Kidney epithelial cell (primary cell): ENCODE measurements at places on chromosomes 12 and 14.

DNA sequence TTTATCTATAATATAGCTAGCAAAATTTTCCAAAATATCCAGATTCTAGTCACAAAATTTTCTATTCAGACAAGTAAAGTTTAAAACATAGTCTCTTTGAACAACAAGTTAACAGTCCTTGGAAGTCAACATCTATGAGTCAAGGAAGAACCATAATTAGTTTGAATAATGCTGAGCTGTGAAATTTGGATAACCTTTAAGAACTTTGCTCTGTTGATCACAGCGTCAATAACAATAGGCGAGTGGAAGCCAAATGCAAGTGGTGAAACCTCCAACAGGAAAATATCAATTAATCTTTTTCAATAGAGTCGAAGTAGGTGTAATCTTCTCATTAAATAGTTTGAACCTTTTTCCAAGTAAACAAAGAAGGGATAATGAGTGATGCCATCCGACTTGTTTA, 466.6 kb downstream of the FOXG1 start:
- no peak for DNase-seq

DNA sequence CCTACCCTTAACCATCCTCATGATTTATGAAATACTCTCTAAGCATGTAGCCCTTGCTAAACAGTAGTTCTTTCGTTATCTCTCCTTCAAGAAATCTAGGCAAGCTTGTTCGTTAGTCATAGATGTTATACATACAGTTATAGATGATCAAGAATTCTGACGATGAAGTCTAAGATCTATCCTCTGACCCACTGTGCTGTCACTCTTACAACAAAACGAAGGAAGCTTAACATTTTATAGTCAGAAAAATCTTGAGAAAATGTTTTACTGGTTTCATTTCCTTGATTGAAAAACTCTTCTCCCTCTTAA, 68.9 kb downstream of the SPPL3 start:
- no peak for DNase-seq

DNA sequence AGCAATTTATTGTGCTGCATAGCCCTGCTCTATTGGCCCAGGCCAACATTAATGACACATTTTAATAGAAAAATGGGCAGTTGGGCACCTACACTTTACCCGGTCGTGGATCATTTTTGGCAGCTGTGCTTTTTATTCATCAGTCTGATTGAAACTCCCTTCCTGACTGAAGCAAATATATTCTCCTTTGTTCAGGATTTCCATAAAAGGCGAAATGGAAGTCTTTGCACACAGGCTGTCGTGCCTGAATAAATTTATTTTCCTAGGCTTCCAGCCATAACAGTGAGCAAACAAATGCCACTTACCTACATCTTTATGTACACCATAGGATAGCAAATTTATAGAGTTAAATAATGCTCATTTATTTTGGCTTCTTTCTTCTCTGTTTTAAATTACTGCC, 480.7 kb upstream of the DCN start:
- no peak for DNase-seq

- no peak for DNase-seq
Measured at GRCh38 chr12:27762757-27763156, 17.3 kb upstream of the KLHL42 start.

- DNase-seq: peak; percentile 73
Measured at GRCh38 chr12:110039085-110039807, 9.1 kb downstream of the C12orf76 start.

GRCh38 chr14:101824339-101824727, 62.8 kb downstream of the PPP2R5C start:
- DNase-seq: no peak

DNA sequence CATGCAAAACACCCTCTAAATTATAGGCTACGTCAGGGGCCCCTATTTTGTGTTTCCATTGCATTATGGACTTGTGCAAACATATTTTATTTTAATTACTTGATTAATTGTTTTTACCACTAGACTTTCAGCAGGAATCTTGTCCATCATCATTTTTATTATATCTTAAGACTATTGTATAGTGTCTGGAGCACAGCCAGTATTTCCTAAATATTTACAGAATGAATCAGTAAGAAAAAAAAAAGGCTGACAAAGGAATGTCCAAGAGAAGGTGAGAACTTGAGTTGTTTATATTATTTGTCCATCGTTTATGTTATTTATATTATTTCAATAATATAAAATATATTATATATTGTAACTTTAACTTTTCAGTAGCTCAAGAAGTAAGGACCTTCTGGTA, 664.7 kb downstream of the SLC6A15 start:
- DNase-seq: no peak

- DNase-seq: no peak
Measured at GRCh38 chr14:36656687-36657398, 4.8 kb upstream of the PAX9 start.

DNA sequence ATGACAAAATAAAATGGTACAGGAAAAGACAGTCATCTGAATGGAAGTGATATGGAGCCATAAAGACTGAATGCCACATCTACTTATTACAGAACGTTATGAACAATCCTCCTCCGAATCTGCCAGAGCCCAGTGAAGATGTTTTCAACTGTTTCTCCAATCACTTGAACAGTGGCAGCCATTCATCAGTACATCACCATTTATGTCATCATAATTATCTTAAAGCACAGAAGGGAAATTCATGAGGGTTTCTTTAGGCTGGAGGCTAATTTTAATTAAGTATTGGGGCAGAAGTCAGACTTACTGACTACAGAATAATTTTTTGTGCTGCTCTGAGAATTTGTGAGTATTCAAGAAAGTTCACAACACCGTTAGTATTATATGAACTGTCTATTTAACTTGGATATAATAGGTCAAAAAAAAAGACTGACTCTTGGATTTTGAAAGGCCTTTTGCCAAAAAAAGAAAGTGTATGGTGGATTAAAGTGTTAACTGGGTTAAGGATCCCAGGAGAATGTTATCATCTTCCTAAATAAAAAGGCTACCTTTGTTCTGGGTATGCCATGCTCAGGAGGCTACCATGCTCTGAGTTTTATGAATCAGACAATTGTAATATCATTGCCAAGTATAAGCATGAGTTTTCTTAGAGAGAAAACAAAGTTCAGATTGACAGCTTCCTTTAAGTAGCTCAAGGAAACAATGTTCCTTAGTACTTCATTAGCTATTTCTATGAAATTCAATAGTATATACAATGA, 40.1 kb downstream of the PDZRN4 start:
- DNase-seq: no peak

DNA sequence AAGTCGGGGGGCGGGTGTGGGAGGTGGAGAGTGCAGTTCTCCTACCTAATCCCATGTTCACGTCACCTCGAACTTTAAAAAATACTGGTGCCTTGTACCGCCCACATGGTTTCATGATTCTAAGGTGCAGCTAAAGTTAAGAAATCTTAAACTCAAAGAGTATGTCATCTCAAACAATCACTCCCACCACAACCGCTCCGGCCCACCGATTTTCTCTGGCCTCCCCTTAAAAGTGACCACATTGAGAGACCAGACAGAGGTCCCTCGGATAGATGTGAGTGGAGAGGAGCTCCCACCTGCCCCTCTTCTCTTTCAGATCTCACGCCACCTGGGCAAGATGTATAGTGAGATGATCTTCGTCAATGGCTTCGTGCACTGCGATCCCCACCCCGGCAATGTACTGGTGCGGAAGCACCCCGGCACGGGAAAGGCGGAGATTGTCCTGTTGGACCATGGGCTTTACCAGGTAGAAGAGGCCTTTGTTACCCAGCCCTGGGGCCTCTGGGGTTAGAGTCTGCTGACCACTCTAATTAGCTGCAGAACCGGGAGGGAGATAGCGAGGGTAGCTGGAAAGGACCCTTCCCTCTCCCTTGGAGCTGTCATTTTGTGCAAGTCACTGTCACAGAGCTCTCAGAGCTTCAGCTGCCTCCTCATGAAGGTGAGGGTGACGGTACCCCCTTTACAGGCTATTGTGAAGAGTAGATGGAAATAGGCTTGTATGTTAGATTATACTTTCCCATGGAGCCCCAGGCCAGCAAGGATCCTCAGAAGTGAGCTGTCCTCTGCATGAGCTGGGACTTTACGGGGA, 124.4 kb downstream of the ADCK1 start:
- no peak for DNase-seq

GRCh38 chr12:94618995-94619695, 31.2 kb downstream of the TMCC3 start:
- no peak for DNase-seq

DNA sequence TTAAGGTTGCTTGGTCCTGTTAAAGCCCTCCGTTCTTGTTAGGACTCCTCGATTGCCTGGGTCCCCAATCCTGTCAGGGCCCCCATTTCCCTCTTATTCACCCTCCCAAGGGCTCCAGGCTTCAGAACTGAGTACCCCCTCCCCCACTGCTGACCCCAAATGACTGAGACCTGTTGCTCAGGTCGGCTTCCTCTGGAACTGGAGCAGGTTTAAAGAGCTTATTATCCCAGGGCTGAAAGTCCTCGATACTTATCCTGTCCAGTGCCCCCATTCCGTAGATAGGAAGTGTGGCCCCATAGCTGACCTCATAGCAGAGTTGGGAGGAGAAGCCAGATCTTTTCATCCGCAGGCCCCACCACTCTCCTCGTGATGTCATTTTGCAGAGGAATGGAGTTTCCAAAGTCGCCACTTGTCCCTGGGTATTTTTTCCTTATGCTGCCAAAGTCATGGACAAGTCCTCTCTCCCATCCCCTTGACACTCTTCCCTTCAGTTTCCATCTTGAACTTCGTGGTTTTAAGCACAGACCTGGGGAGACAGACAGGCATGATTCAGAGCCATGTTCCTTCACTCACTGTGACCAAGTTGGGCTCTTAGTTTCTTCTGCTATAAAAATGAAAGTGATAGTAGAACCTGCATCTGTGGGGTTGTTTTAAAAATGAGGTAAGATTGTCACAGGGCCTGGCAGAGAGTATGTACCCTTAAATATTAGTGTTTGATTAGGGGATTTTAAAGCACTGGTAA, 1.2 kb downstream of the USP30 start:
- DNase-seq: no peak

DNA sequence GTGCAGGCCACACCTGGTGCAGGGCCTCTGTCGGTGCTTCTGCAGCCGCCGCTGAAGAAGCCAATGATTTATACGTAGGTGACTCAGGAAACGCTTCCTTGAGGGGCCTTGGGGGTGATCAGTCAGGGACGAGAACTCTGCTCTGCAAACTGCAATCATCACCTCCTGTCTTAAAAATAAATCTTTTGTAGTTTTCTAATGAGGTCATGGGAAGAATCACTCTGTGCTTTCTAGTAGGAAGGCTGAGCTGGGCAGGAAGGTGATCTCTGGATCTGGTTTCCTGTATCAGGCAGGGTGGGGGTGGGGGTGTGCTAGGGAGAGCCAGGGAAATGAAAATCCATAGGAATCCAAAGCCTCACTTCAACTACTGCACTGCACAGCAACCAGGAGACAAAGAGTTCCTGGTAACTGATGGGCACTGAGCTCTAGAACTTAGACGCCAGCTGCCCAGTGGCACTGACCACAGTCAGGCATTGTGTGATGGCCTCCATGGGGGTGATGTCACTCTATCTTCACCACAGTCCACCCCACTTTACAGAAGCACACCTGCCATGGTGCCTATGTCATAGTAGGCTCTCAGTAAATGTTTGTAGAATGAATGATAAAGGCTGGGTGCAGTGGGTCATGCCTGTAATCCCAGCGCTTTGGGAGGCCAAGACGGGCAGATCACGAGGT, 292.4 kb upstream of the PWP1 start:
- no peak for DNase-seq

GRCh38 chr12:97259098-97259497, 203.5 kb upstream of the RMST start:
- DNase-seq: no peak

DNA sequence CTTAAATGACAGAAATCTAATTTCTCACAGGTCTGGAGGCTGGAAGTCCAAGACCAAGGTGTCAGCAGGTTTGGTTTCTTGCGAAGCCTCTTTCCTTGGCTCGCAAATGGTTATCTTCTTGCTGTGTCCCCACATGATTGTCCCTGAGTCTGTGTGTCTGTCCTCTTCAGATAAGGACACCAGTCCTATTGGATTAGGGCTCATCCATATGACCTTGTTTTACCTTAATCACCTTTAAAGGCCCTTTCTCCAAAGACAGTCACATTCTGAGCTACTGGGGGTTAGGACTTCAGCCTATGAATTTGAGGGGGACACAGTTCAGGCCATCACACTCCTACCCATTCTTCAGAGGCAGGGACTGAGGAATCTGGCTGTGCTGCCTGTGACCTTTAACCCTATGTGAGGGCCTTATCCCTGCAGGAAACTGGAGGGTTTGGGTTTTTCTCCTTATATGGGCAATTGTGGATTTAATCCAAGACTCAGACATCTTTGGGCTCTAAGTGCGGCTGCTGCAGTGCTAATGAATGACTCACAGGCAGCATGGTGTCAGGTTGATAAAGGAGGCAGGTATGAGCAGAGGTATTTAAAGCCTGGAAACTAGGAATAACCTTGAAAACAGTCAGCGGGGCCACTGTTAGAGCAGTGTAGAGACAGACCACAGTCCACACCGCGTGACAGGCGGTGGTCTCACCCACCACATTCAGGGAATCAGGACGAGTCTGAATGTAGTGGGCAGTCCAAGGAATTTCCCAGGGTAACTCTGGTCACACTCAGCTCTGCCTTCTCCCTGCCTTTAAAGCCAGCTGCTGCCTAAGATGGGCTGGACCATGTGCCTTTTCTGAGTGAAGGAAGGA, 10.2 kb downstream of the TPCN1 start:
- peak; percentile 89 for DNase-seq

DNA sequence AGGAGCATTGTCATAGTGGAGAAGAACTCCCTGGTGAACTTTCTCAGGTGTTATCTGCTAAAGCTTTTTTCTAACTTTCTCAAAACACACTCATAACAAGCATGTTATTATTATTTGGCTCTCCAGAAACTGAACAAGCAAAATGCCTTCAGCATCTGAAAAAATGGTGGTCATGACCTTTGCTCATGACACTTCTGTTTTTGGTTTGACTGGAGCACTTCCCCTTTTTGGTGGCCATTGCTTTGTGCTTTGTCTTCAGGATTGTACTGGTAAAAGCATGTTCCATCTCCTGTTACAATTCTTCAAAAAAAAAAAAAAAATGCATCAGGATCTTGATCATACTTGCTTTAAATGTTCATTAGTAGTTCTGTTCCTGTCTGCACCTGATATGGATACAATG, 1241.6 kb upstream of the USP15 start:
- no peak for DNase-seq

- DNase-seq: no peak
Measured at GRCh38 chr12:26097046-26097878, 27.6 kb downstream of the BHLHE41 start.

DNA sequence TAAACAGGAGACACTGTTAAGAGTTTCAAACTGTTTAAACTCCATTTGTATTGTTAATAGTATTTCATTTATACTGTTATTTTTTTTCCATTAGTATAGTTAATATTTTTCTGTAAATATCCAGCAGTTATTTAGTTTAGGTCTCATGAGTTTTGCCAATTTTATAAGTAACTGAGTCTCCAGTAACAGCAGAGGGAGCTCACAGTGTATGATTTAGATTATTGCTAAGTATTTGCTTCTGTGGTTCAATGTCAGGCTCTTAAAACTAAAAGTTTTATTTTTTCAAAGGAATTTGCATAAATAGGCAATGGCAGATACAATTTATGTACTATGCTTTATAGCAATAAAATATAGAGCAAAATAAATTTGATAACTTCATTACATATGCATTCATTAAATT, 209.7 kb downstream of the ATXN7L3B start:
- peak; percentile 16 for DNase-seq

GRCh38 chr14:35240231-35240630, 52.0 kb upstream of the PSMA6 start:
- no peak for DNase-seq
